Fibroblast of skin of back (primary cell): ENCODE measurements at places on chromosomes 1 and 21.

- no peak for DNase-seq
Measured at GRCh38 chr1:91014475-91014874, 7.4 kb downstream of the ZNF644 start.

GRCh38 chr1:239558991-239559390 is 172.6 kb downstream of the CHRM3 start:
- no peak for DNase-seq

DNA sequence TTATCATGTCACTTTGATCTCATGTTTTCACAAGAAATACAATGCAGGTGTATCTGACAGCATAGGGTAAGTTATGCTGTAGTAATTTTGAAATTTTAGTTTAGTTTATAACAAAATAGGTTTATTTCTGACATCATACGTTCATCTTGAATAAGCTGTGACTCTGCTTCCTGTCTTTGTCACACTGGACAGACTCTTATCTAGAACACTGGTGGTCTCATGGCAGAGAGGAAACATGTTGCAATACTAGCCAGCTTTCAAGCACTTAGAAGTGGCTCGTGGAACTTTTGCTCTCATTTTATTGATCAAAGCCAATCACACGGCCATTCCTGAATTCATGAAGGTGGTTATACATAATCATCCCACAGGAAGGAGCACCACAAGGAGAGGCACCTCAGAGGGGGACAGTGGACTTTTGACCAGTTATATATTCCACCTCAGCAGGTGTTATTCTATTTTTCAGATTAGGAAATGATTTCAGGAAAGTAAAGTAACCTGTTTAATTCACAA is 46.5 kb downstream of the CYP2J2 start:
- no peak for DNase-seq

DNA sequence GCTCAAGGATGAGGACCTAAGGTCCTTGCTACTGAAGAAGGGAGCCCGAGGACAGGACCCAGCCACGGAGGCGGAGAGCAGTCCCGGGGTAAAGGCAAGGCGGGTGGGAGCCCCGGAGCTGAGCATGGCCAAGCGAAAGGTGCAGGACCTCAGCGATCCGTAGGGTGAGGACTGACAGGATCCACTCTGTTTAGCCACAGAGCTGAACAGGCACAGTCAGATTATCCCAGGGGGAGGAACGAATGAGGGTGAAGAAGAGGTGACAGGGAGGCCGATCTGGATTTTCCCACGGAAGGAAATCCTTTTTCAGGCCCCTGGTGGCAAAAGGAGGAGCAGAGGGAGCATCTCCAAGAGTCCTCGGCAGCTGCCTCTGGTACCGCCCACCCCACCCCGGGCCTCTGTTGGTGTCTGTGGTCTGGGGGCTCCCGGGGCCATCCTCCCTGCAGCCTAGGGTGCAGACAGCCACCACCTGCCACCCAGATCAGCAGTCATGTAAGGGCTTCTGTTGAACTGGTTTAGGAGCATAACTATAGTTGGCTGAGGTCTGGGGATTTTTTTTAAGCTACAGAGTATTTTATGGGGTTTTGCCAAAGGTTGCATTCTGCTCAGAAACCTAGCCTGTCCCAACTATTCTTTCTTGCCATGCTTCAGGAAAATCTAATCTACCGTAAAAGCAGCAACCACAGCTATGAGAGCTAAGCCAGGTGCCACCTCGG is 32.3 kb upstream of the LBR start:
- DNase-seq, result no peak

DNA sequence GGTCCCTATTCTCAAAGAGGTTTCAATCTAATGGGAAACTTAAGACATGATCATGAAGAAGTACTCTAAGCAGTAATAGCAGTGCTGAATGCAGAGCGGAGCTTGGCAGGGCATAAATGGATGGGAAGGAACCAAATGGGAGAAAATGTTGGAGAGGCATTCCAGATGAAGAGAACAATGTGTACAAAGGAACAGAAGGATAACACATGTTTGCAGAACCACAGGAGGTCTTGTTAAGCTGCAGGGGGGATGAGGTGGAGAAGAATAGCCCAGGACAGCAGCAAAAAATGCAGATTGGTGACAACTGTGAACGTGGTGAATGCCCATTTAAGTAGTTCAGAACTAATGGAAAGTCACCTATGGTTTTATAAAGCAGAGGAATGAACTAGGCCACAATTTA is 99.1 kb downstream of the ASTN1 start:
- DNase-seq, result no peak

DNA sequence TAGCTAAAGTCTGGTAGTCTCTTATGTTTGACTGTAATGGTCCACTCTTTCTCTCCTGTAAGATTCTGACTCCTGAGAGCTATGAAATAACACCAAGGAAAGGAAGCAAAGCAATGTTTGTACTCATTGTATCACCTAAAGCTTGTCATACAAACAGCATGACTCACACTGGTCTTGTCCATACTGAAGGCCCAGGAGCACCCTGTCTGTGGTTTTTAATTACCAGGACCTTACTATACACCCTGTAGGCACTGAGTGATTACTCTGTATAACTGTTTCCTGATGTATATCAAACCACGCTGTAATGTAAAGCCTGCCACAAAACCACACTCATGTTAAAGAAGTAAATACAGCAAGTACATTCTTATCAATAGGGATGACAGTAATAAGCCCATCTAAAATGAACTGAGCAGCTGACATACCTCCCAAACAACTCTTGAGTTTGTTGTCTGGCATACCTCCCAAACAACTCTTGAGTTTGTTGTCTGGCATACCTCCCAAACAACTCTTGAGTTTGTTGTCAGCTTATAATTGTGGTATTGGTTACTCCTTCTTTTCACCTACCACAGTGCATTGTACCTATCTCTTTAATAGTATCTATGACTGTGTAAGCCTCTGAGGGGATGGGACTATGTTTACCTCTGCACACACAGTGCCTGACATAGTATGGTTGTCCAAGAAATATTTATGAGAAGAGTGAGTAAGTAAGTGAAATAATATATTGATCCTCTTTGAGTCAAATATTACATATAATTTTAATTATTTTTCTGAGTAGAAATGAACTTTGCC is 11.6 kb upstream of the TNFSF18 start:
- DNase-seq, result peak; percentile 72

- DNase-seq, result no peak
Measured at GRCh38 chr1:41379738-41380130, 18.5 kb downstream of the FOXO6 start.

DNA sequence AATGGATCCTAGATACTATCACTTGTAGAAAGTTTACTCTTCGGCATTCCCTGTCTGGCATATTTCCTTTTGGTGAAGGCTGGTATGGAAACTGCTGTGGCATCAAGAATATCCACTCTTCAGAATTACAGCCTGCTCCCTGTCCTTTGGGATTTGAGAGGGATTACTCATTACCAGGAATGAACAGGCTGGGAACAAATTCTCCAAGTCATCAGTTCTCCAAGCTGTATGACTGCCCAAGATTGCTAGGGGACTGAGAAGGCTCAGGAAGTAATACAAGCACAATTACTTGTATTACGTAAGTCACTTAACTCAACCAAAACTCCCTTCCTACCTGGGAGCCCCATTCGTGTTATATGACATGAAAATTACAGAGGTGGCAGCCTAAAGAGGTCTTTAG is 49.6 kb downstream of the CD58 start:
- peak; percentile 95 for DNase-seq

GRCh38 chr21:28402616-28402989 is 590.1 kb downstream of the LTN1 start:
- DNase-seq, result peak; percentile 34

- no peak for DNase-seq
Measured at GRCh38 chr1:174194461-174194860, 35.1 kb downstream of the RABGAP1L start.
